ENCODE measurements at places on chromosomes 7 and 10.

DNA sequence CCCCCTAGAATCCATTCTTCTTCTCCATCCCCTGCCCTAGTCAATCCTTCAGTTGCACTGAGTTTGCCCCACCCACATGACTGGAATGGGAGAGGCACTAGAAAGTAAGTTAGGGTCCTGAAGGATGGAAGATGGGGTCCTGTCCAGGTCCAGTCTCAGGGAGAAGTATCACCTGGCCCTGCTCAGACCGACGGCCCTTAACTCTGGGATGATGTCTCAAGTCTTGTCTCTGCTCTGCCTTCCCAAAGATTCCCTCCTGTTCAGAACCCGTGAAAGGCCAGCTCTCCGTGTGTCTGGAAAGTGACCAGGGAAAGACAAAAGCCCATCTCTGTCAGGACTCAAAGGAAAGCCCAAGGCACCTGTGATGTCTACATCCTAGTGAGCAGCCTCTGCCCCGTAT is 88.8 kb downstream of the OAT start:
- no peak for DNase-seq

GRCh38 chr7:84970670-84971069 is 216.2 kb downstream of the SEMA3D start:
- no peak for DNase-seq

GRCh38 chr10:92742331-92743228 is 52.8 kb downstream of the HHEX start:
- DNase-seq = no peak

DNA sequence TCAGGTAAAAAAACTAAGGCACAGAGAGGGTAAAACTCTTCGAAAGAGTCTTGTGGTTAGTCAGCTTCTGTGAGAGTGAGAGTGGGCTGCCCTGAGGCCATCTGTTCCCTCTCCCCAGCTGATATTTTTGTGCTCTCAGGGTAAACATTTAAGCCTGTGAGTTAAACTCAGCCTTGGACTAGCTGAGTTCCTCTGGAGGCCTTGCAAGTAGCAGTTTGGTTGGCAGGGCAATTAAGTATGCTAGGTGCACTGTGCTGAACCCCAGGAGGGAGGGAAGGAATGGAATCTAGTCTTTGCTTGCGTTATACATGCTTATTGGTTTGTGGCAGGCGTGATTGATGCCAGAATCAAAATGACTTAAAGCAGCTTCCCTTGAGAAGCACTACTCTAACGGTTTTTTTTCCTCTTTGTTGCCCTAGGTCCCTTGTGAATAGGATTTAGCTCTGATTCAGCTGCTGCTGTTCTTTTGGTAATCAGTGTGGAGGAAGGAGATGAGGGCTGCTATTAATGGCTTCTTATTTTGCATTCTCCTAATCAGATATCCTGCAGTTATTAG is 140.2 kb downstream of the AUTS2 start:
- no peak for DNase-seq

- no peak for DNase-seq
Measured at GRCh38 chr7:92615861-92616260, 25.7 kb upstream of the FAM133B start.

DNA sequence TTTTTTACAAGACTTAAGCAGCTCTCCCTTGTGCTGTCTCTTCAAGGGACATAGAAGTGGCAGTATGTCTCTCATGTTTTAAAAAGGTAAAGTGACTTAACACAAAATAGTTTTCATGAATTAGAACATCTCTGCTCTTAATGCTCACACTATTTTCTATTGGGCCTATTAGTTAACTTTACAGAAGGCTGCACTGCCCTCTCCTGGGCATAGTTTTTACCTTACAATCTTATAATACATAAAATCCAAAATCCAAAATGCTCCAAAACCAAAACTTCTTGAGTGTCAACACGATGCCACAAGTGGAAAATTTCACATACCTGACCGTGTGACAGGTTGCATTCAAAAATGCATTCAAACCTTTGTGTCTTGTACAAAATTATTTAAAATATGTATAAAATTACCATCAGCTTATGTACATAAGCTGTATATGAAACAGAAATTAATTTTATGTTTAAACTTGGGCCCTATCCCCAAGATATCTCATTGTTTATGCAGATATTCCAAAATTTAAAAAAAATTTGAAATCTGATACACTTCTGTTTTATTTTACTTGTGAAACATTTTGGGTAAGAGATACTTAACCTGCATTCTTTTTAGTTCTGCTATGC is 25.8 kb downstream of the TES start:
- DNase-seq = no peak

- no peak for DNase-seq
Measured at GRCh38 chr7:50367100-50367499, 62.6 kb downstream of the IKZF1 start.

DNA sequence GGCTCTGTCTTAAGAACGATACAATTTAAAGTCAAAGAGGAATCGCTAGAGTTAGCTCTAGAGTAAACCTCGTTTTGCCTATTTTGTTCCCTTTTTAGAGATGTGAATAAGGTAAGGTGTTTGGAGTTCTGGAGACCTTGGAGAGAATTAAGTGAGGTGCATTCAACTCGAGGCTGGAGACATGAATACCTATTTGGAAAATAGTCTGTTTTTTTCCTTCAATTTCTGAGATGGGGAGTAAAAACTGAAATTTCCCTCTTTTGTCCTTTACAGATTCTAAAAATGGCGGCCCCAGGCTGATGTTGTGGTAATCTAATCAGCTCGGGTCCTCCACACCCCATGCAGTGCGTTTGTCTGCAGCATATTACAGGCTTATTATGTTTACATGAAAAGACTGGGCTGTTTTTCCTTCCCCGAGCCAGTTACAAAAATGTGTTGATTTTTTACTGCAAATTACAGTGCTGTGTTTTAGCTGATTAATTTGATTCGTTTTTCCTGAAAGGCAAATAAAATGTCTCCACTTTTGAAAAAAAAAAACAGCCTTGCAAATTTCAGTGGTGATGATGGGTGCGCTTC is 1.5 kb downstream of the KMT2E start:
- no peak for DNase-seq

DNA sequence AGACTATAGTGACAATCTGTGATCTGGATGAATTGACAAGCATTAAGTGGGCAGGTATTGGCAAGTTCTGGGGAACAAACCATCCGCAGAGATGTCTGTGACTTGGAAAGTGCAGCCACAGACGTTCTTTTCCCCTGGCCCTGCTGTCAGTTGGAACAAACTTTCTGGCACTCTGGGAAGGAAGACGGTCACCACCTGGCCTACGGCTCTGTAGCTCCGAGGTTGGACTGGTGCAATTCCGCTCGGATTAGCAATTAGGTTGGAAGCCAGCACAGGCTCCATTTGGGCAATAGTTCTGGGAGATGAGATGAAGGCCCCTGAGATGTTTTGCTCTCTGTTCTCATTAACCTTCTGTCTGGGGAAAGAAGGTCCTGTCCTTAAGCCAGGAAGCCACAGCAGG is 437.5 kb downstream of the CALN1 start:
- DNase-seq = no peak

- DNase-seq = no peak
Measured at GRCh38 chr10:126177417-126178030, 210.8 kb downstream of the ADAM12 start.

DNA sequence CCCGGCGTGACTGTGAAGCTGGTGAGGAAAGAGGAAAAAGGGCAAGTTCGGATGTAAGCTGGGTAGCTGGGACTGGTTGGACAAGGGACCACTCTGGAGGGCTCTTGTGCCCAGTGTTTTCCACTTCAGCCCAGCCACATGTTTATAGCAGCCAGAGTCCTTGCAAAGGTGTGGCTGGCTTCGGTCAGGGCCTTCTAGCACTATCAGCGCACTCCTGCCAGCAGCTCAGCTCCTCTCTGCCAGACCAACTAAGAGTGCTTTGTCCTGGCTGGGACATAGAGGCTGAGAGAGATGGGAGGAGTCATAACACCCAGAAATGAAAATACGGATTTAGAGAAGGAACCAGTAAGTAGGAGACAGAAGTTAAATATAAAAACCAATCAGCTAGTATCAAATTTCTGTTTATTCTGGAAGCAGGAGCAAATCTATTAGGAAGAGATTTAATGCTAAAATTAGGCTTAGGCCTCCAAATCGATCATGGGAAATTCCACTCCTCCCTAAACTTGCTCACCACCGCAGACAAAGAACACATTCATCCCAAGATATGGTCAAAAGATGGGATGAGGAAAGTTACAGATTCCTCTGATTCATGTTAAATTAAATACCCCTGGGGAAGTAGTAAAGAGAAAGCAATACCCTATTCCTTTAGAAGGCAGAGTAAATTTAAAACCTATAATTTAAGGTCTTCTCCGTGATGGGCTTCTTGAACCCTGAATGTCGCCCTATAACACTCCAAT is 135.0 kb downstream of the RALA start:
- no peak for DNase-seq

DNA sequence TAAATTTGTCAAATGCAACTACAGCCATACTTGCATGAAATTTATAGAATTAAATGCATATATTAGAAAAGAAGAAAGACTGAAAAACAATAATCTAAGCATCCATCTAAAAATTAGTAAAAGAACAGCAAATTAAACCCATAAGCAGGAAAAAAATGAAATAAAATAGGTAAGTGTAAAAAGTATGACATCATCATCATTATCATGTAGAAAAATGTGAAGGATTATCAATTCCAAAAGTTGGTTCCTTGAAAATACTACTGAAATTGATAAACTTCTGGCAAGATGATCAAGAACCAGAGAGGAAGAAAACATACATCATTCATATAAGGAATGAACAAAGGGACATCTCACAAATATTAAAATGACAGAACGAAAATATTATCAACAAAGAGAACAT is 19.6 kb upstream of the HECW1 start:
- DNase-seq = no peak

DNA sequence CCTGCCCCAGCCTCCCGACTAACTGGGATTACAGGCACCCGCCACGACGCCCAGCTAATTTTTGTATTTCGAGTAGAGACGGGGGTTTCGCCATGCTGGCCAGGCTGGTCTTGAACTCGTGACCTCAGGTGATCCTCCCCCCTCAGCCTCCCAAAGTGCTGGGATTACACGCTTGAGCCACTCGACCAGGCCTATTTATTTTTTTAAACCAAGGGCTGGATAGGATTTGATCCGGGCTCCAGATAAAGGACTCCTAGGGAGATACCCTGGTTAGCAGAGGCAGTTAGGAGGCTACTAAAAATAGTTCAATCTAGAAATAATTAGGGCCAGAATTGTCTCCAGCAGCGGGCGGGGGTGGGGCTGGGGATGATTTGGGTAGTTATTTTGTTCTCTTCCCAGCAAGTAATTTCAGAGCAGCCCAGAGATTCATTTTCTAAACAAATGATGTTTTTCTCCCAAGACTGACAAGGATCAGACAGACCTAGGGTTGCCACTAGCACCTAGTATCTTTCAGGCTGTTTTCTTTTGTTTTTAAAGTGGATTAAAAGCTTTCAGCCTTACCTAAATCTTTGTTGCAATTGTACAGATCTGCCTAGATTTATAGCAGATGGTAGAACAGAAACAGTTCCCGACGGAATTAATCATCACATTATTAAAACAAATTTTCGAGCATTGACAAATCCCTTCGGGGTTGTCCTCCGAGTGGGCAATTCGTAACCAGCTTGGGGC is 859 bp upstream of the SMC3 start:
- no peak for DNase-seq

GRCh38 chr10:76632767-76633051 is 1004.9 kb downstream of the KCNMA1 start:
- DNase-seq = no peak

- DNase-seq = no peak
Measured at GRCh38 chr7:20441991-20442441, 111.3 kb downstream of the ITGB8 start.

DNA sequence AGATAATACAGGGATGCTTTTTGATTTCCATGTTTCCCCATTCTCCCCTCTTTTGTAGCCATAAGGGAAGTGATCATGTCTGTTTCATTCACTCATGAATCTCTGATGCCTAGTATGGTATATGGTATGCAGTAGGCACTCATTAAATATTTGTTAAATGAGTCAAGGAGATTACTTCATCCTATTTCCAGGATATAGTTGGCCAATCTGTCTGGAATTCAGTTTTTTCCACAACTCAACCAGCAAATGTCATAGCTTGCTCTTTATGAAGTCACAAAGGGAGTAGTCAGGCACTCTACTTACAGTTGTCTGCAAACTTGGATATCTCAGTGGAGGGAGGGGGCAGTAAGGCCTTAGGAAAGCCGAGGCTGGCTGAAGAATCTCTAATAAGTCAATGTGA is 853.6 kb downstream of the LRMDA start:
- DNase-seq = no peak

DNA sequence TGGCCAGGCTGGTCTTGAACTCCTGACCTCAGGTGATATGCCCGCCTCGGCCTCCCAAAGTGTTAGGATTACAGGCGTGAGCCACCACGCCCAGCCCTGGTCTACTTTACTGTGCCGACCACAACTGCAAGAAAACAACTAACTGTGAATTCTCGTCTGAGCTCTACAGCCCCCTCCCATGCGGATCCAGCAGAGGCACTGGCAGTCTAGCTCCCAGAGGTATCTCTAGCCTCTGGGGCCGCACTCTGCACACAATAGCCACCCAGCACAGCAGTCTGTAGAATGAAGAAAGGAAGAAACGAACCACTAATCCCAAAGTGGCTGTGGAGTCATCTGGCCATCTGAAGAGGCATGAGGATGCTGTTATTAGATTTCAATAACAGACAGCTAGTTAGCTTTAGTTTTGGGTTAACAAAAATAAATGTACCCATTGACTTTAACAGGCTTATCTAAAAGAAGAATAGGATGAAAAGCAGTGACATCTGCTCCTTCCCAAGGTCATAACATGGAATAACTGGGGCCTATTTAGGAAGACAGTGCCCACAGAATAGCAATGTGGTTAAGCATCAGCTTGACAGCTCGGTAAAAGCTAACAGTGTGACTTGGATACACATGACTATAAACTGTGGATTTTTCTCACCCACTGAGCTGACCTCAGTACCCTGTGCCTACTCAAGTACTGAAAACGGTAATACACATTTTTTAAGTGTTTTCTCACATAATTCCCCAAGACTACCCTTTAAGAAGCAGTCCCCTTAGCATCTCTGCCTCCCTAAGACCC is 131.9 kb downstream of the TNS3 start:
- no peak for DNase-seq

GRCh38 chr10:70541736-70542564 is 60.6 kb downstream of the PRF1 start:
- DNase-seq = no peak

DNA sequence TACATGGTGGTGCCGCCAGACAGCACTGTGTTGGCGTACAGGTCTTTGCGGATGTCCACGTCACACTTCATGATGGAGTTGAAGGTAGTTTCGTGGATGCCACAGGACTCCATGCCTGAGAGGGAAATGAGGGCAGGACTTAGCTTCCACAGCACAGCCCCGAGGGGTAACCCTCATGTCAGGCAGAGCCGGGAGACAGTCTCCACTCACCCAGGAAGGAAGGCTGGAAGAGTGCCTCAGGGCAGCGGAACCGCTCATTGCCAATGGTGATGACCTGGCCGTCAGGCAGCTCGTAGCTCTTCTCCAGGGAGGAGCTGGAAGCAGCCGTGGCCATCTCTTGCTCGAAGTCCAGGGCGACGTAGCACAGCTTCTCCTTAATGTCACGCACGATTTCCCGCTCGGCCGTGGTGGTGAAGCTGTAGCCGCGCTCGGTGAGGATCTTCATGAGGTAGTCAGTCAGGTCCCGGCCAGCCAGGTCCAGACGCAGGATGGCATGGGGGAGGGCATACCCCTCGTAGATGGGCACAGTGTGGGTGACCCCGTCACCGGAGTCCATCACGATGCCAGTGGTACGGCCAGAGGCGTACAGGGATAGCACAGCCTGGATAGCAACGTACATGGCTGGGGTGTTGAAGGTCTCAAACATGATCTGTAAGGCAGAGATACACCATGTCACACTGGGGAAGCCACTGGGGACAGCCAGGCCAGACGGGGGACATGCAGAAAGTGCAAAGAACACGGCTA is 104.6 kb upstream of the TNRC18 start:
- DNase-seq = no peak

GRCh38 chr7:71761336-71761735 is 629.4 kb downstream of the GALNT17 start:
- no peak for DNase-seq

Data from activated CD4-positive, alpha-beta T cell treated with anti-CD3 and anti-CD28 coated beads, Interleukin-2, amount 50 U/mL, for 24 hours (primary cell).